ENCODE measurements at places on chromosomes 2 and 18. TPM values are rescaled to one million over a fixed set of nuclear protein-coding genes. Genes with fewer than 3 reads are reported as not detected.

GRCh38 chr18:24735624-24736231 lies 275.3 kb downstream of the HRH4 start:
- DNase-seq = no peak

- DNase-seq = no peak
These were observed 37.6 kb upstream of the GPR17 start for GRCh38 chr2:127608061-127609030.

- DNase-seq = no peak
These were observed 97.2 kb downstream of the PTGR3 start for GRCh38 chr18:75111760-75112159.

- DNase-seq = peak; percentile 57
These were observed 84.7 kb downstream of the GLI2 start for GRCh38 chr2:120820263-120820952.

DNA sequence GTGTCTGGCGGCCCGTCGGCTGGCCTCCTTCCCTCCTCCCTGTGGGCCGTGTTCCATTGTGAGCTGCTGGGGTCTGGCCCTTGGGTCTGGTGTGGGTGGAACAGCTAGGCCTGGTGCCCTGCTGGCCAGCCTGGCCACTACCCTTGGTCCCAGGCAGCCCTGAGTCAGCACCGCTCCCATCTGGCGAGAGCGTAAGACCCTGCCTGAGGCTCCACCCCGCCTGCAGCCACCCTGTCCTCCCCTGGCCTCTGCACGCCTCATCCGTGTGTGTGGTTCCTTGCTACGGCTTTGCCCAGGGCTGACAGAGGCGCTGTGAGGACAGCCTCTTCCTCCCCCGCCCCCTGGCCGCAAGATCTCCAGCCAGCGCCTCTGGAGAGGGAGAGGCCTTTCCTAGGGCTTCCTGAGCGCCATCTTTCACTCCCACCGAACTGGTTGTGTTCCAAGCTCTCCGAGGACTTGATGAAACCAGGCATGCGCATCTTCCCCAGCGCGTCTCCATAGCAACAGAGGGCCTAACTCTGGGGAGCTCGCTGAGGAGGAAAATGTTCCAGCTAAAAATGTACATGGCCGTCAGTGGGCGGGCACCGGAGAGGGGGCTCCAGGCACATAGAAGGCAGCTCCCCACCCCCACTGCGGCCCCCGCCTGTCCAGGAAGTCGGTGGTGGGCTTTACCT lies 83.0 kb downstream of the STPG4 start:
- peak; percentile 97 for DNase-seq

DNA sequence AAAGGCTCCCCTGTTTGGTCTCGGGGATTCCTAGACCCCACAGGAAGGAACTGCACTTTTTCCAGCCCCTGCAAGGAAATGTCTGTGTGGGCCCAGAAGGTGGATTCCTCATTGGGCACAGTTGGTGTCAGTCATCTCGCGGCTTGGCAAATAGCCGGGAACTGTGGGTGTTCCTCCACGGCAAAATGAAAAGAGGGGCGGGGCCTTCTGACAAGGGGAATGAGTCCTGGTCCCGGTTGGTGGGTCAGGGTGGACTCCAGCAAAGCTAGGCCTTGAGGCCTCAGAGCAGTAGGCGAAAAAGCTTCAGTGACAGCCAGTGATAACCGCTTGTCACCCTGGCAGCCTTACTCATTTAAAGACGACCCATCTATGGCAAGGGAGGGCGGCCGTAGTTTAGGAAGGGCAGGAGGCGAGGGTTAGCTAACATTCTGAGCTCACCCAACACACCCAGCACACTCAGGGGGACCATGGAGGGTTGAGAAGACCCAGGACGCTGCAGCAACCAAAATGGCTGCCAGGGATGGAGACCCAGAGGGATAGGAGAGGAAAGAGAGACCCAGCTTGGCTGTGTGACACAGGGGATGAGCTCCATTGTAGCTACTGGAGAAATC lies 16.5 kb downstream of the SLC4A3 start:
- peak; percentile 12 for DNase-seq

DNA sequence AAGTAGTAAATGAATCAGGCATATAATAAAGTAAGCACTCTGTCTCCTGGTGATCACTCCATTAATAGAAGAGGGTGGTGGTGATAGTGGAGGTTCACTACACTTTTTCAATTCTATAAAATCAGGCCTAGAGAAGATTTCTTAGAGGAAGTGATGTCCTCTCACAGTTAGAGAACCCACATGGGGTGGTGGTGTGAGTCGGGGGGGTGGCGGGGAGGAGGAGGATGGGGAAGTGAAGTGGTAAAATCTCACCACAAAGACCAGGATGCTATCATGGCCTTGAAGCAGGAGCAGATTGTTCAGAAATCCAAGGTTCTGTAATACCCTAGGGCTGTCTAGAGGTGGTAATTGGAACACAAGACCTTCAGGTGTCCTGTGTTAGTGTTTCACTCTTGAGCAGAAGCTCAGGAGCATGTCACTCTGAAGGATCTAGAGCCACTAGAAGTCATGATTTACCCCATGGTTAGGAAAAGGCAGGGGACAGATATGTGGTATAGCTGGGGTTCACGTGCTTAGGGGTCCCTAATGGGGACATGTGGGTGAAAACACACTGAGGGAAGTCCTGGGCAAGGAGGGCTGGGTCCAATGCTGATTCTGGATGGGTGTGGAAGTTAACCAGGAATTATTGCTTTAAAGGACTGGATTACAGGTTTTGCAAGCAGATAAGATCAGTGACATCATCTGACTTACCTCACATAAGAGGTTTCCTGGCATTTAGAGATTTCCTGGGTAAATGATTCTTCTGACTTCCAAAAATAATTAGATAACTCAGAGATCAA lies 31.0 kb downstream of the RNF125 start:
- DNase-seq = peak; percentile 4

GRCh38 chr2:26480566-26481423 lies 2.9 kb upstream of the OTOF start:
- DNase-seq = no peak

GRCh38 chr2:226426292-226426736 lies 373.3 kb downstream of the IRS1 start:
- peak; percentile 87 for DNase-seq

GRCh38 chr18:10085416-10085815 lies 171.6 kb downstream of the VAPA start:
- DNase-seq = no peak

DNA sequence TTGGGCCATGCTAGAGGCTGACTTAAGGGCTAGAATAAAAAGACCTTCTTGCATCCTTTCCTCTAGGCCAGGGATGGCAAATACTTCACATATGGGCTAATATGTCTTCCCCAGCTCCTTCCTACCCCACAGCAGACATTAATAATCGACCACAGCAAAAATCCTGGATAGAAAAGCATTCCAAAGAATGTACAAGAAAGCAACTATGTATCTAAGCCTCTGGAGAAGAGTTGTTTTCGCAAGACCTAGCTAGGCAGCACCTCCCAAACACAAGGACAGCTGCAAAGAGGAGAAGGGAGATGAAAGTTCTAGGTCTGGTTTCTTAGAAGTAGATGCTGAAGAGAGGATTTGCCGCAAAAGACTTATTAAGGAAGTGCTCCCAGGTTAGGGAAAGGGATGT lies 372.6 kb downstream of the SLC4A3 start:
- DNase-seq = no peak

Gene AQP12A
- total RNA-seq = not detected

Gene UGT1A8
- total RNA-seq = 0.09 TPM

Gene CHST9
- not detected for total RNA-seq

Gene COMMD1
- 126 TPM for total RNA-seq

Gene RPRM
- not detected for total RNA-seq

Gene VWC2L
- not detected for total RNA-seq

Gene SEPTIN10
- total RNA-seq = 137 TPM

All from fibroblast of the aortic adventitia (primary cell).